ENCODE measurements at places on chromosomes 11 and 22. TPM values are rescaled to one million over a fixed set of nuclear protein-coding genes. Genes with fewer than 3 reads are reported as not detected.

MYBPC3 gene
- not detected for total RNA-seq

LZTR1 gene
- total RNA-seq, result 34.4 TPM

DNA sequence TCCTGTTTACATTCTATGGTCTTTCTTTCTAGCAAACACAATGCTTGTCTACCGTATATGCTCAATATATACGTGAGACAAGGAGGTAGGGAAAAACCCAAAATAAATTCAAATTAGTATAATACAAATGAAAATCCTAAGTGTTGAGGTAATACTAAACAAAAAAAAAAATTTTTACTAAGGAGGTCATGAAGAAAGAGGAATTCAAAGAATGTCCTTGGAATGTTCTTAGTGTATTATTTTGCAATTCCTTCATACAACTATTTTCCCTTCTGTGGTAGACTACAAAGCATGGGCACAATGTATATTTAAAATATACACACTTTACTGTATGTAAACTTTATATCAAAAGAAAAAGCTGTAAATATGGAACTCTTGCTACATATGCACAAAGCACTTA, 36.4 kb downstream of the PIK3C2A start:
- no peak for DNase-seq

ARSA gene
- total RNA-seq, result 8.7 TPM

GRCh38 chr11:69286374-69287371, 7.3 kb upstream of the MYEOV start:
- no peak for DNase-seq

SLC22A8 gene
- total RNA-seq, result not detected

SMTNL1 gene
- not detected for total RNA-seq

RBMXL2 gene
- not detected for total RNA-seq

Measured in lung microvascular endothelial cell (primary cell).